Activated CD4-positive, alpha-beta memory T cell treated with anti-CD3 and anti-CD28 coated beads for 36 hours (primary cell): ENCODE measurements at places on chromosomes 12 and 14.

- DNase-seq = peak; percentile 92
Measured at GRCh38 chr14:106044949-106045596, 518.7 kb downstream of the TMEM121 start.

DNA sequence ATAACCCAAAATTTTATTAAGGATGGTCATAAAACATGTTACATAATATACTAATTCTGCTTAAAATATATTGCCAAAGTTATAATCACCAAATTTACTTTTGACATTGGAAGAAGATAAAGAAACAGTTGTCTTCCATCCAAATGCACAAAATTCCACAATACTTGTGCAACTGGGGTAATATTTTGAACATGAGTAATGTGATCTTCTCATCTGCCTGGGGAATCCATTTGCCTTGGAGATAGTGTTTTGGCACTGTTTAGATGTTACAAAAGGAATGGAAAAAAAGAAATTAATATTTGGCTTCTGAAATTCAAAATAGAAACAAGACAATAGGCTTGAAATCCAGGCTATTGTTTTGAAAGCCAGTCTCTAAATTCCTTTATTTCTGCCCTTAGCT is 9.1 kb downstream of the GPR19 start:
- no peak for DNase-seq

DNA sequence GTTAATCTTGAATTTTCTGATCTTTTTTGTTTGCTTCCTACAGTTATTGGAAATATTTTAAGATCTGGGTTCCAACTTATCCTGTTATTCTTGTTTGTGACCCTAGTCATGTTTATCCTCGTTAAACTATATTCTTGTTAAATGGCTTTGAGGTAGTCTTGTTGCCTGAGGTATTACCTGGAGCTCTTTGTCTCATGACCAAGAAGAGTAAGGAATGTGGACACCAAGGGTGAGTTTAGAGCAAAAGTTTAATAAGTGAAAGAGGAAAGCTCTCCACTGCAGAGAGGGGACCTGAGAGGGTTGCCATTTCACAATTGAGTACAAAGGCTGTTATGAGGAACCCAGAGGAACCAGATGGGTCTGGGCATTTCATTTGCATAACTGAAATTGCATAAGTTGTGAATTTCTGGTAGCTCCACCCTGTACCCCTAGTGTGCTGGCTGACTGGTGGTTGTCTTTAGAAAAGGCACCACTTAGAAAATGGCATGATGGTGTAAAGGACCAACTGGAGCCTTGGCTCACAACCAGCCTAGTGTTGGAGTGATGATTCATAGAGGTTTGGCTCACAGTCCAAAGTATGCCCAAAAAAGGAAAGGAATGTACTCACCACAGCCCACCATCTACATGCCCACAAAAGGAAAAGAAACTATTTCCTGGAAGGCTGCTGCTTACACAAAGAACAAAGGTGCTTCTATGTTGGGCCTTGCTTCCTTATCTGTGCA is 36.7 kb upstream of the RESF1 start:
- DNase-seq = no peak

DNA sequence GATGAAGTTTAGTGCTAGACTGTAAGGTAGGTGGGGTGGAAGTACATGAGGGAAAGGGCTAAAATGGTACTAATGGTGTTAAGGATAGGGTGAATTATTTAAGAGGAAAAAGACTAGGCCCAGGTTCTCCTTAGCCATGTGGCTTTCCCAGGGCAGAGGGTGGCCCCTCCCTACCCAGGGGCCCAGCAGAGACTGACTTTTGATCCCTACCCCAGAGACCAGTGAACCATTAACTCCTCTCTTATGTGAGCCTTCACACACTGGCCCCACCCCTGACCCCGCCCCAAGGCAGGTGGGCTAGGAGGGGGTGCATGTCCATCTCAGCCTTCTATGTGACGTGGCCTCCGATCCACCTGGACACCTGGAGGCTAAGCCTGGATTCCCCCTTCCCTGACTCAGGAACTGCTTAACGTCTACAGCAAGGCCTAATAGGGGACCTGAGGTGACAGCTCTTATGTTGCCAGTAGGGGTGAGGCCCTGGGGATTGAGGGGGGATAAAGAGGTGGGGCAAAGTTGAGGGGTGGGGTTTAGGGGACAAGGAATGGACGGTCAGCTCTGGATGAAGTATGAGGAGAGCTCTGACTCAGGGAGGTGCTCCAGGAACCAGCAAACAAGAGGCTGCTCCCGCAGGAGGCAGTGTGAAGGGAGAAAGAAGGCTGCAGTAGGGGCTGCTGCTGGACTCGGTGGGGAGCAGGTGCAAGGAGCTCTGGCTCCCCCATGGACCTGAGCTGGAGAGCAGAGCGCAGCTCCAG is 757 bp downstream of the SLC39A5 start:
- DNase-seq = no peak

- DNase-seq = no peak
Measured at GRCh38 chr12:107284692-107285091, 191.3 kb upstream of the CRY1 start.

DNA sequence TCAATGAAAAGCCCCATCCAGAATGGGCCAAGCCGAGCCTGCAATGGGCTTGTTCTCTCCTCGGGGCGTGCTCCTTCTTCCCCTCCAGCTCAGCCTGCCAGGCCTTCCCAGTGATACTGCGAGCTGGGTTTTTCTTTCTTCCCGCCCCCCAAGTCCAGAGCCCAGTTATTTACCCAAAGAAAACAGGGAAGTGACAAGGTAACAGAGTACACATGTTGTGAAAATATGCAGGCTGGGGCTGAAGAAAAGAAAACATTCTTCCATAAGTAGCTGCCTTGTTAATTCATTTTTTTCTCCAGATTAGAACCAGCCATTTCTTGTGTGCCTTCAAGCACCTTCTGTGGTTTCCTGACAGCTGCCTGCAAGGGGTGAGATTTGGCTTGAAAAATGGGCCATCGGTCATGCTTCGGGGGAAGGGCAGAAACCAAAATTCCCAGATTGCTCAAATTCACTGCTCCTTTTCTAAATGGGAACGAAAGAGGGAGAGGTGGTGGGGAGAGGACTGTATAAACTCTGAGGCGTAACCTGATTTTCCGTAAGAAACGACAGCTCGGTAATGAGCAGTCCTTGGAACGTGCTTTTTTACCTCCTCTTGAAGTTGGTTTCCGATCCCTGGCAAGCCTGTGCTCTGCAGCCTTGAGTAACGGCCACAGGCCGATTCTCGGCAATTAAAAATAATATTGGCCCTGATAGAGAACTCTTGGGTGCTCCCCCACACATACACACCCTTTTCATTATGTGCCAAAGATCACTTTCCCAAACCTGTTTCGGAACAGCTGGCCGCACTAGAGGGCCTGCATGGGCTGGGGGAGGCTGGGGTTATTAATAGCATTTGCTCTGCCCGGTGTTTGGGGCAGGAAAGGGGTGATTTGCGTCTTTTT is 229.4 kb downstream of the ZFP36L1 start:
- no peak for DNase-seq

GRCh38 chr12:7884689-7885088 is 12.0 kb upstream of the SLC2A14 start:
- DNase-seq = no peak

- peak; percentile 67 for DNase-seq
Measured at GRCh38 chr12:122399592-122400373, 22.7 kb downstream of the CLIP1 start.

DNA sequence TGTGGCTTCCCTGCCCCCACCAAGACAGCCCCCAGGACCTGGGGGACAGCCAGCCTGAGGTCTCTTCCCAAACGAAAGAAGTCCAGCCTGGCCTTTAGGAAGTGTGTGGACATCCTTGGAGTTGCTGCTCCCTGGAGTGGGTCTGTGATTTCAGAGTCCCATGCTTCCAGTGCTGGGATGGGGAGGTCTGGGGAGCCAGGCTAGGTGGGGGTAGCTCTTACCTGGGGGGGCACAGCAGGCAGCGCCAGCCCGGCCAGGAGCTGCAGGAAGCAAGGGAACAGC is 509 bp downstream of the PGF start:
- DNase-seq = no peak

DNA sequence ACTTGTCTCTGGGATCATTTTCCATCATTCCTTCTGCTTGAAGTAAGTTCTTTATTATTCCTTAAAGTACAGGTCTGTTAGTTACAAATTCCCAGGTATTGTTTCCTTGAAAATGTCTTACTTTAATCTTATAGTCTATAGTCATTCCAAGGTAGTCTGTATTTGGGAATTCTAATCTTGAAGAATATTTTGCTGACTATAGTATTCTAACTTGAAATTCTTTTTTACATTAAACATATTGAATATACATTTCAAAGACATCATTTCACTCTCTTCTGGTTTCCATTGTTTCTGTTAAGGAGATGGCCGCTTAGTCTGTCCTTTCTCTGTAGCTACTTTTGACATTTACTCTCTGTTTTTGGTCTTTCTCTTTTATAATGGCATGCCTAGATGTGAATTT is 399.8 kb downstream of the TMEM117 start:
- DNase-seq = no peak

- no peak for DNase-seq
Measured at GRCh38 chr12:51636581-51636980, 45.5 kb downstream of the SCN8A start.

DNA sequence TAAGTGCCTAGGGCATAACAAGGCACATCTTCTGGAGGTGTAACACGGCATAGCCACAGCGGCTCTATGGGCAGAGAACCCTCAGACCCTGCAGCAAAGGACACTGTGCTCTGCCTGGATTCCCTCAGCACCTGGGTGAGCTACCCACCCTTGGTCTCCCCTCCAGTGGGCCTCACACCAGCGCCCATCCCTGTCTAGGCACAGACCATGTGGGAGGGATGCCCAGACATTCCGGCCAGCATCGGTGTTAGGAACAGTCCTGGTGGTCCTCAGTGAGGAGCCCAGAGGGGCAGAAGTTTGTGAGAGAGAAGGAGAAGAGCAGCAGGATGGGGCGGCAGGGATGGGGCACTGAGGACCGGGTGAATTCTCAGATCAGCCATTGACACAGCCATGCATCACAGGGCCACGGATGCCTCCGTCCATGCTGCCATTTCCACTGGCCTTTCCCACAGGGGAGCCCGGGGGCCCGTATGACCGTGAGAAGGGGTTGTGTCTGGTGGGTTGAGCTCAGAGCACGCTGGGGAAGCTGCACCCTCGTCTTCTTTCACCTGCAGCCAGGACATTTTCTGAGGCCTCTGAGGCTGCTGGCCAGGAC is 282.7 kb upstream of the SFSWAP start:
- no peak for DNase-seq

DNA sequence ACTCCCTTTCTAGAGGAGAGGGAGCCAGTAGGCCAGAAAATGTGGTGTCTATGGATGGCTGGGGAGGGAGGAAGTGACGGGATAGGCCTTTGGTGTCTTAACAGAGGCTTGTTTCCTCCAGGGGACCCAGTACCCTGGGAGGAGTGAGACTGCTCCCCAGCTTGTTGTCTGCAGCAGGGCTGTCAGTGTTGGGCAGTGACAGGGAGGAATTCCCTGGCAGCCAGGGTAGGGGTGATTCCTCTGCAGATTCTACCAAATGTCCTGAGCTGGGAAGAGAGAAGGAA is 64.0 kb downstream of the GALNT16 start:
- no peak for DNase-seq

DNA sequence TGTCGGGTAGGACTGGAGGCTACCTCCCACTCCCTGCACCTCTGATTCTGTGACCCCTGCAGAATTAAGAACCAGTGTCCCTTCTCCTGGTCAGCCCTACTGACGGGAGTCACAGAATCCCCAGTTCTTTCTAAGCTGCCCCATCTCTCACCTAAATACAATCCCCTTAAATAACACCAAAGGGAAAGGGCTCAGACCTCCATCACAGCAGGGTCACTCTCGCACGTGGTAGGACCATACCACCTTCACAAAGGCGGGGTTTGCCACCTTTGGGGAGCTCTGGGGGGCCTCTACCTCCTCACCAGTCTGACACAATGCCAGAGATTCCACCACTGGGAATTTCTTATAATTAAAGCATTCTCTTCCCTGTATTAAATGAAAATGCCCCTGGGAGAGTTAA is 35.6 kb downstream of the DAD1 start:
- DNase-seq = peak; percentile 24

DNA sequence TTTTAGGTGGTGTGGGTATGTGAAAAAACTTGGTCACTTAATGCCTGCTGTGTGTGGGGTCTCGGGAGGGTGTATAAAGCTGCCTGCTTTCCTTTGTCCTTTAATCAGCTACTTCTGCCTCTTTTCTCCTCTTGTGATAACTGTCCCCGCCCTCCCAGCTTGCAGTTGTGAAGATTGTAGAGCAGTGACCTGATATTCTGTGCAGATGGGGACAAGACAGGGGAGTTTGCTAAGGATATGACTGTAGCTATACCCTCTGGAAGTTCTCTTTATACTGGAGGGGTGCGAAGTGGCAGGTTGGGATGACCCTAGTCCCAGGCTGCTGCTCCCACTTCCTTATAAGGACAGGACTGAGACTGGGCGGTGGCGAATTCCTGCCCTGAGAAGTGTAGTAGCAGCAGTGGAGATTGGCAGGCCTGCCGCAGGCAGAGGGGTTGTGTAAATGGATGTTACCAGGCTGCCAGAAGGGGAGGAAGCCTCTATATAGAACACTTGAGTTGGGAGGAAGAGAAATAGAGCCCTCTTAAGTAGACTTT is 835 bp downstream of the MYL6 start:
- peak; percentile 42 for DNase-seq

GRCh38 chr14:76779221-76780057 is 18.2 kb downstream of the VASH1 start:
- no peak for DNase-seq

- no peak for DNase-seq
Measured at GRCh38 chr12:54996205-54996604, 11.6 kb upstream of the TESPA1 start.

DNA sequence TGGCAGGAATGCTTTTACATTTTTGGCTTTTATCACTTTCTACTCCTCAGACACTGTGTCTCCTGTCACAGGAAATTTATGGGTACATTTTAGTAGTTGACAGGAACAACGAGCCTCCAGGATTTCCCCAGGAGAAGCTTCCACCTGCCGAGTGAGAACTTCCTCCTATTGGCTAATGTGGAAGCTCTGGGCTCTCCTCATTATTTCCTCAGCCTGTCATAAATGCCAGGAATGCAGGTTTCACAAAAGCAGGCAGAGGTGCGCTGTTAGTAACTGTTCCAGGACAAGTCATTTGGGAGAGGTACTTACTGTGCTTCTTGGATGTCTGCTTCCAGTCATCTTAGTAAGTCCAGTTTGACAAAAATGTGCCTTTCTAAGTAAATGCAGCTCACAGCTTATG is 19.1 kb upstream of the DCP1B start:
- no peak for DNase-seq

- DNase-seq = no peak
Measured at GRCh38 chr14:68759017-68759560, 33.8 kb downstream of the ZFP36L1 start.

DNA sequence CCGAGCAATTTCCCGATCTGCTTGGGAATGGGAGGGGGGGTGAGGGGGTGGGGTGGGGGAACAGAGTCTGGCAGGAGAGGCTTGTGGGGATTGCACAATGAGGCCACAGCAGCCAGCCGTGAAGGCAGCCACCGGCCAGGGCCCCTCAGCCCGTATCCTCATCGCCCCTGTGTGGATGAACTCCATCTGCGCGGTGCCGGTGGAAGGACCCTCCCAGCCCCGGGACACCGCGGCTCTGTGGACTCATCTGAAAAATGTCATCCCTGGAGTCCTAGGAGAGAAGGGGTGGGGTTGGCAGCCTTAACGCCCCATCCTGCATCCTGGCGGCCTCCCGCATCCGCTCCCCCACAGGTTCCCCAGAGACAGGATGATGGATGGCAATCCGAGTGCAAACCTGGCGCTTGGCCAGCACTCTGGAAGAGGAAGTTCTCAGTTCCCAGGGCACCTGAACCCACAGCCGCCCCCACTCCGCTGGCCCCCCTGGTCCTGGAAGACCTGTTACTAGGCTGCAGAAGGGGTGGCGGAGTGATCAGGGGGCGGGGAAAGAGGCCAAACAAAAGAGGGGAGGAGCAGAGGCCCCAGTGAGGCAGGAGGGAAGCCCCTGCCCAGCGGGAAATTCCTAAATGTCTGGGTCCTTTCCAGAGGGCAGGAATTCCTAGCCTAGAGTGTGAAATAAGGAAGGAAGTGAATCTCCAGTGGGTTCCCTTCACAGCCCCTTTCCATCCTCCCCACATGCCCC is 1.2 kb upstream of the TNFAIP2 start:
- no peak for DNase-seq
